Activated CD4-positive, alpha-beta T cell treated with anti-CD3 and anti-CD28 coated beads, Interleukin-10, Interleukin-2, amounts not matched to agents 100 ng/mL and 50 ng/mL, durations not matched to agents 16 hours and 8 hours (primary cell): ENCODE measurements at places on chromosomes 4 and X.

- DNase-seq = peak; percentile 22
These were observed 61.1 kb downstream of the FBXO8 start for GRCh38 chr4:174222266-174222872.

- DNase-seq = no peak
These were observed 126.2 kb upstream of the NDP start for GRCh38 chrX:44099366-44099765.

- DNase-seq = no peak
These were observed 153.0 kb downstream of the DCLK2 start for GRCh38 chr4:150231107-150231770.

DNA sequence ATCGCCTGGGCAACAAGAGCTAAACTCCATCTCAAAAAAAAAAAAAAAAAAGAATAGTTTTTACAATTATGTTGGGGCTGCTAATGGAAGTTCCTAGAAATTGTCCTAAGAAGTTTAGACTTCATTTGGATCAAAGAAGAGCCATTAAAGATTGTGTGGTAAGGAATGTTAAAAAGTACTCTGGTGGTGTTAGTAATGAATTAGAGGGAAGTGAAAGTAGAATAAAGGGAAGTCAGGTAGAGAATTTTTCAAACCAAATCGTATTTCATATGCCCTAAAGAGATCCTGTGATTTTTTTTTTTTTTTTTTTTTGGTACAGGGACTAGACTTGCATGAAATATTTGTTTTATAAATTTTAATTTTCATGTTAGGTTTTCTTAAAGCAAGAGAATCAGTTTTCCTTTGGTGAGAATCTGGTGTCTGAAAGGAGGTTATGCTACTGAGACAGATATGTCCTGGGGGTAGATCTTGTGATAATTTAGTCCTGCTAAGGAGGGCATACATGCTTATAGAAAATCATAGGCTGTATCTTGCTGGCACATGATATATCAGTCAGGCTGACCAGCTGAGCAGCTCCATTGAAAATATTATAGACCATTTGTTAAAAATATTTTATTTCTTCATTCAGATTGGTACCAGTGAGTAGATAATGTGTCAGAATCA, 10.7 kb downstream of the SEC24B start:
- no peak for DNase-seq

DNA sequence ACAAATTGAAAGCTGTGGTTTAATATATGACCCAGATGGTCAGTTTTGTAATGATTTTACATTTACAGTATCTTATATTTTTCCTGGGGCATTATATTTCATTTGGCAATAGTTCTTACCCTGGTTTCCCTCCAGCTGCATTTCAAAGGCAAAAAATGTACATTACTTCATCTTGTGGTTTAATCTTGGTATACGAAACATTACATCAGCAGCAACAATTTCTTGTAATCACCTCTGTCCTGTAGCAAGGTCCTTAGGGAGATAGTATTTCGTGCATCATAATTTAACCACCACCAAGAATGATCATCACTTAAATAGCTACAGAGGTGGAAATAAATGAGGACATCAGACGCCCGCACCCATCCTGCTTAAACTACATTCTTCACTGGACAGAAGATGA, 48.8 kb downstream of the HS6ST2 start:
- DNase-seq = no peak

DNA sequence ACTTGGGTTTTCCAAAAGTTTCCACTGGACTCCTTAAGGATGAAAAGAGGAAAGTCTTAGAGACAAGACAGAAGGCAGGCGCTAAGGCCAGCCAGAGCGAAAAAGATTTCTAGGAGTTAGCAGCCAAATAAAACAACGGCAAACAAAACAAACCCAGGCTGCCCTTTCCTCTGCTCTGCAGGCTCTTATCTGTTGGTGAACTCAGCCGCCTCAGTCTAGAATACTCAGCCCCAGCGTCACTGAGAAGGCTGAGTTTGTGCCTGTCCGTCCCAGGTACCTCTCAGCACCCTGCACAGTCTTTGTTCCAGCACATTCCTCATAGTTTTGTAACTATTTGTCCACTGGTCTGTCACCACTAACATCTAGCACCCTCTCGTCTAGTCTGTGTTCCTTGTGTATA, 75.6 kb upstream of the FAM9C start:
- no peak for DNase-seq

- DNase-seq = no peak
These were observed 1051.9 kb downstream of the NLGN4X start for GRCh38 chrX:5176766-5177165.

- peak; percentile 15 for DNase-seq
These were observed 32.7 kb downstream of the DHX15 start for GRCh38 chr4:24551492-24552289.

GRCh38 chr4:84938316-84938715, 28.2 kb downstream of the WDFY3 start:
- no peak for DNase-seq
